ENCODE measurements at places on chromosomes 6 and 20. TPM values are rescaled to one million over a fixed set of nuclear protein-coding genes. Genes with fewer than 3 reads are reported as not detected.

- H3K4me3 ChIP-seq, result no peak overlapping the region
- peaks cover 9% of the 10 kb centered on the region for H3K4me1 ChIP-seq
- DNase-seq, result no peak
- no peak overlapping the region for H3K27ac ChIP-seq
These were observed 84.7 kb upstream of the GCM1 start for GRCh38 chr6:53233309-53233708.

DNA sequence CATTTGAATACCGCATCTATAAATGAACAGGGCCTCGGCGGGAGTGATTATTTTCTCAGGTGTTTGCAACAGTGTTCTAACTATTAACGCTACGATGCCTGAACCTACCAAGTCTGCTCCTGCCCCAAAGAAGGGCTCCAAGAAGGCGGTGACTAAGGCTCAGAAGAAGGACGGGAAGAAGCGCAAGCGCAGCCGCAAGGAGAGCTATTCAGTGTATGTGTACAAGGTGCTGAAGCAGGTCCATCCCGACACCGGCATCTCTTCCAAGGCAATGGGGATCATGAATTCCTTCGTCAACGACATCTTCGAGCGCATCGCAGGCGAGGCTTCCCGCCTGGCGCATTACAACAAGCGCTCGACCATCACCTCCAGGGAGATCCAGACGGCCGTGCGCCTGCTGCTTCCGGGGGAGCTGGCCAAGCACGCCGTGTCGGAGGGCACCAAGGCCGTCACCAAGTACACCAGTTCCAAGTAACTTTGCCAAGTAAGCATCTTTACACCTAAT is 70.9 kb downstream of the HFE start:
- peaks cover 8% of the 10 kb centered on the region for H3K27me3 ChIP-seq
- peak overlapping the region; percentile 94 for H3K4me3 ChIP-seq
- H3K36me3 ChIP-seq, result peaks cover 38% of the 10 kb centered on the region
- DNase-seq, result peak; percentile 92
- H3K4me1 ChIP-seq, result peaks cover 41% of the 10 kb centered on the region

DNA sequence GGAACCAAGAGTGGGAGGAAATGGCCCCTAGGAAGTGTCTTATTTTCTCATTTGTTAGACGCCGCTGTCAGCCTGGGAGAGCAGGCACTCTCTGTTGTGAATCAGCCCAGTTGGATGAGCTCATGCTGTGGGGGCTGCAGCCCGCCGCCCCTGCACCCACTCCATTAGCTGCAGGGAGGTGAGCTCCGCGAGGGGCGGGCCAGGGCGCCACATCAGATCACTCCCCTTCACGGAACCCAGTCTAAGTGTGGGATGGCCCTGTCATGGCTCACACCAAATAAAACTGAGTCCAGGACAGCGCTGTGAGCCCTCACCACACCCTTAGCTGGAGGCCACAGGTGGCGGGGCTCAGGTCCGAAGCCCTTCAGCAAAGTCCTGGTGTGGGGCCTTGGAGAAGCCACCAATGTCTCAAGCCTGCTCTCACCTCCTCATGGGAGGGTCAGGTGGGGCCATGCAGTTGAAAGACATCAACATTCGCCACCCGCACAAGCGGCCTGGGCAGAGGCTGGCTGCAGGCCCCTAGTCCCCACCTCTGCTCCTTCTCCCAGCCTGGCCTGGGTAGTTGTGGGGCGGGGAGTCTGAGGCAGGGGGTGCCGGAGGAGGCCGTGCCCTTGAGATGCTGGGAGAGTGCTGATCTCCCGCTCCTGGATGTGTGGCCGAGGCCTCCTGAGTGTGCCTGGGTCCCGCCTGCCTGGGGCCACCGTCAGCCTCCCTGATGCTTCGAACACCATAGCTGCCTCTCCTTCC is 66.2 kb upstream of the SLCO4A1 start:
- peaks cover 7% of the 10 kb centered on the region for H3K4me1 ChIP-seq
- no peak for DNase-seq
- no peak overlapping the region for H3K4me3 ChIP-seq

- H3K27ac ChIP-seq, result no peak overlapping the region
- H3K4me3 ChIP-seq, result no peak overlapping the region
- H3K36me3 ChIP-seq, result no peaks in the 10 kb centered on the region
- H3K4me1 ChIP-seq, result no peaks in the 10 kb centered on the region
- DNase-seq, result no peak
These were observed 1.7 kb downstream of the SMOC2 start for GRCh38 chr6:168442646-168443045.

GRCh38 chr20:46962452-46963195 is 68.0 kb downstream of the EYA2 start:
- H3K4me1 ChIP-seq, result no peaks in the 10 kb centered on the region
- no peak overlapping the region for H3K27ac ChIP-seq
- H3K4me3 ChIP-seq, result no peak overlapping the region
- H3K36me3 ChIP-seq, result no peaks in the 10 kb centered on the region
- peaks cover 3% of the 10 kb centered on the region for H3K27me3 ChIP-seq
- DNase-seq, result no peak

DNA sequence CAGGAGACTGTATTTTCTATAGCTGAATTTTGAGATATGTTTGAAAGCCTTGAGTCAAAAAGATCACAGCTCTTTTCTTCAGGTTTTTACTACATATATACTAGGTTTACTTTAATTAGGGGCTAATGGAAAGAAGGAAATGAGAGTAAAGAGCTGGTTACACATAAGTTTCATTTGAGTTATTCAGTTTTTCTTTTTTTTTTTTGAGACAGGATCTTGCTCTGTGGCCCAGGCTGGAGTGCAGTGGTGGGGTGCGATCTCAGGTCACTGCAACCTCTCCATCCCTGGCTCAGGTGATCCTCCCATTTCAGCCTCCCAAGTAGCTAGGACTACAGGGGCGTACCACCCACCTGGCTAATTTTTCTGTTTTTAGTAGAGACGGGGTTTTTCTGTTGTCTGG is 4.8 kb downstream of the ARFGEF2 start:
- H3K4me3 ChIP-seq, result no peak overlapping the region
- no peak for DNase-seq
- H3K27ac ChIP-seq, result no peak overlapping the region
- H3K27me3 ChIP-seq, result no peaks in the 10 kb centered on the region
- H3K4me1 ChIP-seq, result peaks cover 27% of the 10 kb centered on the region

DNA sequence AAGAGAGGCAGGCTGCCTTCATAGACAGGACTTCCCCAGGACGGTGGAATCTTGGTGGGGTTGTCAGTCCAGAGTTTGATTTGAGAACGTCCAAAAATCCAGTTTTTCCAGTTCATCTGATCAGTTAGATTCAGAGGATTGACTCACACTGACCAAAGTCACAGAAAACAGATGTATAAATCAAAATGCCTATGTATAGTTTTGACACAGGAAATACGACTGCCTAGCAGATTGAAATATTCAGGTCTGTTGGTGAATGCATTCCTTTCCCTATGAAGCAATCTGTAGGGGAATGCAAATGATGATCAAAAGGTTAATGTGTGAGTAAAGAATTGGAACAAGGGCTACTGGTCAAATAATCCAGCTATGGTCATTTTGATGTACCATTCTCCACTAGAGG is 29.7 kb upstream of the GFOD1 start:
- H3K36me3 ChIP-seq, result no peaks in the 10 kb centered on the region
- H3K27me3 ChIP-seq, result peaks cover 12% of the 10 kb centered on the region
- no peak for DNase-seq
- H3K27ac ChIP-seq, result no peak overlapping the region
- no peak overlapping the region for H3K4me3 ChIP-seq

GRCh38 chr20:44850272-44850671 is 35.2 kb upstream of the YWHAB start:
- DNase-seq, result no peak
- H3K27me3 ChIP-seq, result peaks cover 19% of the 10 kb centered on the region
- H3K4me1 ChIP-seq, result no peaks in the 10 kb centered on the region
- no peak overlapping the region for H3K27ac ChIP-seq
- no peak overlapping the region for H3K4me3 ChIP-seq

DNA sequence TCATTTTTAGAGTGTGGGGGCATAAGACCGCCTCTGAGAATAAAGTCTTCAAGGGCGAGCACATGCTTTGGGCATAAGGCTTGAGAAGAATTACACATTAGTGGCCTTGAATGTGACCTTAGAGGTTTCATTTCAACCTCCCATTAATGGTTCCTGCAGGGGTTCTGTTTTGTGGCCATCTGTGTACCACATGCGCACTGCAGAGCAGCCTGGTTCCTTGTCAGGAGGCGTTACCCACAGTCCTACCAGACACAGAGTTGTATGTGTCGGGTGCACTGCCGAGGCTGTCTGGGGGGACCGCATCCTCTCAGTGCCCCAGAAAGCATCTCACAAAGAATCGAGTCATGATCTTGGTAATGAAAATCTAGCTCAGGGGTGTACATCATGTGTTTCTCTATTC is 115.7 kb downstream of the B3GAT2 start:
- no peak for DNase-seq
- no peaks in the 10 kb centered on the region for H3K27me3 ChIP-seq
- no peak overlapping the region for H3K4me3 ChIP-seq
- H3K36me3 ChIP-seq, result peaks cover 3% of the 10 kb centered on the region

DNA sequence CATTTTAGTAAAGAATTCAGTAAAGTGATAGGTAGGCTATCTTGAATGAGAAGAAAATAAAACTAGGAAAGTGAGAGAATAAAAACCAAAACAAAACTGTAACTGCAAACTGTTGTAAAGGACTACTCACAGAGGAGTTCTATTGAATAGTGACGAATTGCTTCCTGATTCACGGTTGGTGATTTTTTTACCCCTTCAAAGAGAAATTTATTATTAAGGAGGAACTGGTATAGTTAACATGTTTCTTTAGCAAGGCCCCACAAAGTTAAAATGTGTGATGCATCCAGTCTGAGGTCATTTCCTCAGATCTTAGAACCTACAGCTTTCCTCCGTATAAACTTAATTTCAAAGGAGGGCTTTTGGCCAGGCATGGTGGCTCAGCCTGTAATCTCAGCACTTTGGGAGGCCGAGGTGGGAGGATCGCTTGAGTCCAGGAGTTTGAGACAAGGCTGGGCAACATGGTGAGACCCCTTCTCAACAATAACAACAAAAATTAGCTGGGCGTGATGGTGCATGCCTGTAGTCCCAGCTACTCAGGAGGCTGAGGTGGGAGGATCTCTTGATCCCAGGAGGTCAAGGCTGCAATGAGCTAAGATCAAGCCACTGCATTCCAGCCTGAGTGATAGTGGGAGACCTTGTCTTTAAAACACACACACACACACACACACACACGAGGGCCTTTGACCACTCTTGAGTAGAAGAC is 8.3 kb downstream of the PRDM1 start:
- H3K4me3 ChIP-seq, result peak overlapping the region; percentile 14
- no peak for DNase-seq
- H3K36me3 ChIP-seq, result peaks cover 52% of the 10 kb centered on the region
- peaks cover 79% of the 10 kb centered on the region for H3K4me1 ChIP-seq

- DNase-seq, result no peak
- no peaks in the 10 kb centered on the region for H3K27me3 ChIP-seq
- H3K4me1 ChIP-seq, result peaks cover 48% of the 10 kb centered on the region
- peak overlapping the region; percentile 7 for H3K4me3 ChIP-seq
These were observed 101.8 kb downstream of the TNFAIP3 start for GRCh38 chr6:137968901-137969300.

DNA sequence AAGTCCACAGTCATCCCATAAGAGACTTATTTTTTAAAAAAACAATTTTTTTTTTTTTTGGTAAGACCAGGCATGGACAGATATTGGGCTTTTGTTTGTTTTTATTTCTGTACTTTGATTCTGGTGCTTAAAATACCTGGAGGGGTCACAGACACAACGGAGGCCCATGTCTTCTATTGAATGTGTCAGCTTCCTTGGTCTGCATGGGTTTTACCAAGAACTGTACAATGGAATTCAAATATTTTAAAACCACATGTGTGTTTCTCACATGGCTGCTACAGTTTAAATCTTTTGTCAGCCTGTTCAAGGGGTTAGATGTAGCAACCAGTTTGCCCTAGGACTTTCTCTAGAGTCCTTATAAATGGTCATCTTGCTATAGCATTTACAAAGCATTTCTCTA is 139.8 kb downstream of the SOX4 start:
- DNase-seq, result no peak
- no peak overlapping the region for H3K4me3 ChIP-seq
- peaks cover 5% of the 10 kb centered on the region for H3K4me1 ChIP-seq
- H3K27me3 ChIP-seq, result no peaks in the 10 kb centered on the region
- no peak overlapping the region for H3K27ac ChIP-seq

Gene TMC2
- total RNA-seq, result not detected

Gene COL12A1
- 0.05 TPM for total RNA-seq

Gene STMND1
- total RNA-seq, result not detected

Gene LST1
- total RNA-seq, result 125 TPM

Gene FOXC1
- total RNA-seq, result not detected

Gene SAMD3
- 22.1 TPM for total RNA-seq

Gene ARFGEF3
- total RNA-seq, result 0.08 TPM

Gene LHFPL5
- total RNA-seq, result not detected

All from activated CD8-positive, alpha-beta T cell treated with anti-CD3 and anti-CD28 coated beads, Interleukin-2, amount 10 ng/mL, durations not matched to agents 7 days and 5 days (primary cell).